ENCODE measurements at places on chromosomes 3 and 15.

DNA sequence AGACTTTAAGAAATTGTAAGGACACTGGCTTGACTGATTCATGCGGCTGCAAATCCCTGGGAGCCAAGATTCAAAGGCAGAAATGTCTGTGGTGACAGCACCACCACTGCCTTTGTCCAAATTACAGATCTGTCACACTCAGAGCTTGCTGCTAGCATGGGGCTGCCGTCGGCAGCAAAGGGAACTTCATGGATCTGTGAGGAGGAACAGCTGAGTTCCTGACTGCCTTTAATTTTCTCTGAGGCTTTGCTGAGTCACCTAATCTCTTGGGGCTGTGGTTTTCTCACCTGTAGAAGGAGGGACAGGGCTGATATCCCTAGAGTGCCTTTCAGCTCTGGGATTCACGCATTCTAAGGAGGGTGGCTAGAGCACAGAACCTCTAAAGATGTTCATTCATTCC lies 4.1 kb upstream of the PAK6 start:
- H3K27ac ChIP-seq: peak overlapping the region; percentile 61
- peaks cover 3% of the 10 kb centered on the region for H3K4me1 ChIP-seq
- H3K27me3 ChIP-seq: peaks cover 16% of the 10 kb centered on the region
- H3K36me3 ChIP-seq: peaks cover 15% of the 10 kb centered on the region

DNA sequence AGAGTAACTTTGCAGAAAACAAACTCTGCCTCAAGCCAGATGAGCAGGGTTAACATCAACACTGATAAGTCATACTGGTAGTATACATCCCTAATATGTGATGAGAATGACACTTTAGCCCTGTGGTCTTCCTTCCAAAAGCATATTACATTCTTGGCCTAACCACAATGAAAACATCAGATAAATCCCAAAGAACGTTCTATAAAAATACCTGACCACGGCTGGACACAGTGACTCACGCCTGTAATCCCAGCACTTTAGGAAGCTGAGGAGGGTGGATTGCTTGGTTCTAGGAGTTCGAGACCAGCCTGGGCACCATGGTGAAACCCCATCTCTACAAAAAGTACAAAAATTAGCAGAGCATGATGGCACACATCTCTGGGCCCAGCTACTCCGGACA lies 4.7 kb downstream of the TMCC1 start:
- H3K36me3 ChIP-seq: peaks cover 19% of the 10 kb centered on the region
- H3K4me1 ChIP-seq: peaks cover 15% of the 10 kb centered on the region
- no peak overlapping the region for H3K4me3 ChIP-seq
- no peaks in the 10 kb centered on the region for H3K27me3 ChIP-seq

DNA sequence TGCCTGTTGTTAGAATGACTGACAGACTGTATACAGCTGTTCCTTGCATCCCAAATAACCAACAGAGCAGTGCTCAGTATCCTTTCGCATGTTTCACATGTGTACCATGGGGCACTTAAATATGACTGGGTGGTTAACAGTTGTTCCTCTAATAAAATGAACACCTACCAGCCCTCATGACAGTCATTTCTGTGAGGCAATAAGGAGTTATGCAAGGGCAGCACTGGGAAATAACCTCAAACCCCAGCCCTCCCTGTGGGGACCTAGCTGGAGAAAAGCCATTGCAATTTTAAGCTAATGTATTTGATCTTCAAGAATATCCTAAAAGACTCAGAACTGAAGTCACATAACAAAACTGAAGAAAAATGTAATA lies 7.3 kb downstream of the RFT1 start:
- H3K4me3 ChIP-seq: no peak overlapping the region
- no peaks in the 10 kb centered on the region for H3K27me3 ChIP-seq
- no peak overlapping the region for H3K27ac ChIP-seq
- no peak for DNase-seq

- H3K4me3 ChIP-seq: peak overlapping the region; percentile 95
- peaks cover 36% of the 10 kb centered on the region for H3K36me3 ChIP-seq
- H3K4me1 ChIP-seq: no peaks in the 10 kb centered on the region
- H3K27ac ChIP-seq: no peak overlapping the region
- no peak for DNase-seq
- no peaks in the 10 kb centered on the region for H3K27me3 ChIP-seq
Observed at GRCh38 chr3:146543461-146544001, 876 bp downstream of the PLSCR1 start.

DNA sequence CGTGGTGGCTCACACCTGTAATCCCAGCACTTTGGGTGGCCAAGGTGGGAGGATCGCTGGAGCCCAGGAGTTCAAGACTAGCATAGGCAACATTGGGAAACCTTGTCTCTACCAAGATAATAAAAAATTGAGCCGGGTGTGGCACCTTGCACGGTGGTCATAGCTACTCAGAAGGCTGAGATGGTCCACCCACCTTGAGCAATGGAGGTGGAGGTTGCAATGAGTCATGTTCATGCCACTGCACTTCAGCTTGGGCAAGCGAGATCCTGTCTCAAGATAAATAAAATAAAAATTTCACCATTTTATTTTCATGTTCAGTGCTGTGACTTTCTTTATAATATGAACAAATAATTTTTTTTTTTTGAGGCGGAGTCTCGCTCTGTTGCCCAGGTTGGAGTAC lies 12.5 kb downstream of the MAPK6 start:
- H3K27ac ChIP-seq: no peak overlapping the region
- no peak overlapping the region for H3K4me3 ChIP-seq
- H3K36me3 ChIP-seq: peaks cover 28% of the 10 kb centered on the region
- DNase-seq: no peak
- H3K27me3 ChIP-seq: no peaks in the 10 kb centered on the region
- H3K4me1 ChIP-seq: no peaks in the 10 kb centered on the region

DNA sequence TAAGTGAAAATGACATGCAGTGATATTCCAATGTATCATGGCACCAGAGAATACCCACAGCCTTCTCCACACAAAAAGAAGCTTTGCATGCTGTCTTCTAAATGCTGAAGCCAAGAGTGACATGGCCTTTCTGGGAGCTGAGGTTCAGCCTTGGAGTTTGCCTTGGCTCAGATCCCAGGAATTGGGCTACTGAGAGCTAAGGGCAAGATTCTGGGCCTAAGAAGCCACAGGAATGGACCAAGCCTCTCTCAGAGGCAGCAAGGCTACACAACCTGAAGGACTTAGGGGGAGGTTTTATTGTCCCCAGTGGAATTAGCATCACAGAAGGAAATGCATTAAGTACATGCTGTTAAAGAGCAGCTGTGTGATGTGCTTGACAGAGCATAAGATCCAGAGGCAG lies 1078.5 kb downstream of the TUSC7 start:
- H3K27ac ChIP-seq: no peak overlapping the region
- peaks cover 9% of the 10 kb centered on the region for H3K4me1 ChIP-seq
- H3K36me3 ChIP-seq: no peaks in the 10 kb centered on the region
- DNase-seq: no peak

- H3K36me3 ChIP-seq: no peaks in the 10 kb centered on the region
- H3K27ac ChIP-seq: peak overlapping the region; percentile 9
- H3K4me3 ChIP-seq: peak overlapping the region; percentile 13
- DNase-seq: no peak
- no peaks in the 10 kb centered on the region for H3K27me3 ChIP-seq
- peaks cover 5% of the 10 kb centered on the region for H3K4me1 ChIP-seq
Observed at GRCh38 chr3:21718161-21718765, 32.7 kb downstream of the ZNF385D start.

GRCh38 chr3:38519651-38520050 lies 23.5 kb downstream of the EXOG start:
- no peaks in the 10 kb centered on the region for H3K4me1 ChIP-seq
- no peak overlapping the region for H3K4me3 ChIP-seq
- H3K36me3 ChIP-seq: peaks cover 21% of the 10 kb centered on the region
- H3K27me3 ChIP-seq: no peaks in the 10 kb centered on the region
- DNase-seq: peak; percentile 74
- H3K27ac ChIP-seq: no peak overlapping the region

DNA sequence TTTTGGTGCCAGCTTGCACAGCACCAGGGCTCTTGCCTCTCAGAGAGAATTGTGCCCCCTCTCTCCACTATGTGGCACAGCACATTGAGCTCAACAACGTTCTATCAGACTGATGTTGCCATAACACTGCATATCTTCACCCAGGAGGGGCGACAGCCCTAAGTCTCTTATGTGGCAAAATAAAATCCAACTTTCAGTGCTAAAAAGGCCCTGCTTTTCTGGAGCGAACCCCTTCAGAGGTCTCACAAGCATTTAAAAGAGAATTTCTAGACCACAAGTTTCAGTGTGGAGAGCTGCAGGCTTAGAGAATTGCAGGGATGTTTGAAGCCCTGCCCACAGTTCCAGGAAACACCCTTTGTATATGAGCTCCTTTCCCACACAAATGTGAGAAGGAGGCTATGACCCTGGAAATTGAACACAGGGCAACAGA lies 85.5 kb downstream of the LIPC start:
- DNase-seq: no peak
- no peak overlapping the region for H3K4me3 ChIP-seq
- H3K27ac ChIP-seq: peak overlapping the region; percentile 55
- peaks cover 7% of the 10 kb centered on the region for H3K4me1 ChIP-seq
- no peaks in the 10 kb centered on the region for H3K27me3 ChIP-seq
- H3K36me3 ChIP-seq: no peaks in the 10 kb centered on the region

GRCh38 chr3:109268181-109268580 lies 48.1 kb downstream of the DPPA2 start:
- H3K4me1 ChIP-seq: no peaks in the 10 kb centered on the region
- H3K27me3 ChIP-seq: no peaks in the 10 kb centered on the region
- no peak overlapping the region for H3K4me3 ChIP-seq
- DNase-seq: no peak
- no peak overlapping the region for H3K27ac ChIP-seq

DNA sequence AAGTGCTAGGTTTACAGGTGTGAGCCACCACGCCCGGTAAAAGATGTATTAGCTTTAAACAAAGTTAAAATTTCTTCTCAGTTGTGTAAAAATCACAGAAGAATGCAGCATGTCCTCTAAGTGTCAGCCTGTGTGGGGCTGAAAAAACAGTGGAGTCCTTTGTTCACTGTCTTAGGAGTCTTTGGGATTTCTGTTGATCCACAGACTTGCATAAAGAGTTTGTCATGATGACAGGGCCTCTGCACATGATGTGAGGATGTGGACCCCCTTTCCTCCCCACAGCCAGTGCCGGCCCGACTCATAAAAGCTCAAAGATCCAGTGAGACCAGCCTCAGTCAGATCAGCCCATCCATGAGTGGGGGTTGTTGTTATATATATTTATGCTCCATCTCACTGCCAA lies 49.0 kb upstream of the GOLGA8J start:
- no peaks in the 10 kb centered on the region for H3K27me3 ChIP-seq
- H3K27ac ChIP-seq: no peak overlapping the region
- H3K4me3 ChIP-seq: no peak overlapping the region
- DNase-seq: no peak

- H3K36me3 ChIP-seq: peaks cover 64% of the 10 kb centered on the region
- no peaks in the 10 kb centered on the region for H3K27me3 ChIP-seq
- H3K4me1 ChIP-seq: no peaks in the 10 kb centered on the region
- DNase-seq: no peak
Observed at GRCh38 chr3:194407423-194407822, 8.4 kb upstream of the GP5 start.

DNA sequence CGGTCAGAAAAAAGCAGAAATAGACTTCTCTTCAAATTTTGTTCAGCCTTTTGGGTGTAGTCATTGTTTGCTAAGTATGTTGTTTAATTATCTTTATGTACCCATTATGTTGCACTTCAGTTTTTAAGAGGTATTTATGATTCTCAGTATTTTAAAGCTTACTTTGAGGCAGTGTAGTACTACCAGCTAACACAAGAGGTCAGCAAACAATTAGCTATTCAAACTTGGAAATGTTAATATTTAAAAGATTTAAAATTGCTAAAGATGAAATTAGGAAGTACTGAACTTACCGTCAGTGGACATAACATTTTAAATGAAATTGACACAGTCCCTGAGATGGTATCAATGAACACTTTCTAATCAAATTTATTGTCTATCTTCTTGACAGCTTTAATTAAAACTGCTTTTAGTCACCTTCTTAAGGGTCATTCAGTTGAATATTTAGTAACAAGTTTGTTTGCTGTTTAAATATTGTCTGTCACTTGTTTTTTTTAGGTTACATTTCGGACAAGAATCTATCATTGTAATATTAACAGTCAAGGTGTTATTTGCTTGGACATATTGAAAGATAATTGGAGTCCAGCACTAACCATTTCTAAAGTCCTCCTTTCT lies 28.1 kb downstream of the NKIRAS1 start:
- no peak overlapping the region for H3K27ac ChIP-seq
- peaks cover 4% of the 10 kb centered on the region for H3K4me1 ChIP-seq
- peaks cover 57% of the 10 kb centered on the region for H3K36me3 ChIP-seq

- H3K27ac ChIP-seq: no peak overlapping the region
- H3K4me3 ChIP-seq: no peak overlapping the region
- H3K27me3 ChIP-seq: no peaks in the 10 kb centered on the region
- H3K4me1 ChIP-seq: no peaks in the 10 kb centered on the region
- no peak for DNase-seq
Observed at GRCh38 chr3:155229086-155229485, 64.4 kb downstream of the STRIT1 start.

DNA sequence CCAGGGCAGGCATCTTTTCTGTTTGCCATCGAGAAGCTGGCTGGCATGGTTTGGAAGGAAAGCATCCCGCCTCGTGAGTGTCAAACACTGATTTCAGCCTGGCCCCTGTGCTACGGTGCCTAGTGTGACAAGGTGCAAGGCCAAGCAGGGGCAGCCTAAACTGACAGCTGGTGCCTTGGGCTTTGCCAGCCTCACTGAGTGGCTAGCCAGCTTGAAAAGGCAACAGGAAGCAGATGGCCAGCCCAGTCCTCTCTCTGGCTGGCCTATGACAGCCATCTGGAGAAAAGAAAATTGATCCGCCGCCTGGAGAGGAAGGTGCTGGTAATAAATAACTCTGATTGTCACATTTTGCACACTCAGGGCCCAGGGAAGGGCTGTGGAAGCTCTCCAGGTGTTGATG lies 52.2 kb downstream of the C3orf85 start:
- H3K27ac ChIP-seq: peak overlapping the region; percentile 44
- H3K27me3 ChIP-seq: no peaks in the 10 kb centered on the region
- H3K36me3 ChIP-seq: no peaks in the 10 kb centered on the region
- H3K4me1 ChIP-seq: no peaks in the 10 kb centered on the region
- peak; percentile 51 for DNase-seq
- H3K4me3 ChIP-seq: no peak overlapping the region

- no peaks in the 10 kb centered on the region for H3K27me3 ChIP-seq
- H3K4me1 ChIP-seq: peaks cover 2% of the 10 kb centered on the region
- H3K27ac ChIP-seq: no peak overlapping the region
- no peaks in the 10 kb centered on the region for H3K36me3 ChIP-seq
- no peak for DNase-seq
Observed at GRCh38 chr3:148360051-148360450, 337.7 kb upstream of the AGTR1 start.

- H3K36me3 ChIP-seq: no peaks in the 10 kb centered on the region
- peaks cover 7% of the 10 kb centered on the region for H3K4me1 ChIP-seq
- DNase-seq: peak; percentile 63
- H3K27me3 ChIP-seq: no peaks in the 10 kb centered on the region
- H3K4me3 ChIP-seq: no peak overlapping the region
Observed at GRCh38 chr15:74228723-74229081, 7.4 kb upstream of the CCDC33 start.

- DNase-seq: no peak
- H3K27ac ChIP-seq: no peak overlapping the region
- H3K36me3 ChIP-seq: peaks cover 5% of the 10 kb centered on the region
- no peaks in the 10 kb centered on the region for H3K27me3 ChIP-seq
Observed at GRCh38 chr3:12512534-12513118, 28.3 kb downstream of the TSEN2 start.

GRCh38 chr3:31544634-31545033 lies 11.9 kb downstream of the STT3B start:
- H3K4me3 ChIP-seq: no peak overlapping the region
- H3K4me1 ChIP-seq: peaks cover 6% of the 10 kb centered on the region
- no peak for DNase-seq
- H3K27me3 ChIP-seq: no peaks in the 10 kb centered on the region
- H3K27ac ChIP-seq: no peak overlapping the region

Data from endodermal cell (in vitro differentiated cells).